SK-N-SH (cell line): ENCODE measurements at places on chromosomes 3 and 15. TPM values are rescaled to one million over a fixed set of nuclear protein-coding genes. Genes with fewer than 3 reads are reported as not detected.

The GCNT3 gene
- 0.08 TPM in 1 of 2 replicates, not detected in the other for polyA plus RNA-seq

The BFSP2 gene
- not detected in 2 replicates for polyA plus RNA-seq

The ATP2B2 gene
- polyA plus RNA-seq = 0.05 and 0.15 TPM in 2 replicates

The SLC24A1 gene
- 7.7 and 8.7 TPM in 2 replicates for polyA plus RNA-seq

The ITIH3 gene
- 4.3 and 5.3 TPM in 2 replicates for polyA plus RNA-seq
